PC-9 (cell line): ENCODE measurements at places on chromosomes 11 and 22. TPM values are rescaled to one million over a fixed set of nuclear protein-coding genes. Genes with fewer than 3 reads are reported as not detected.

Gene CCDC81
- 0.65 and 1.1 TPM in 2 replicates for total RNA-seq

Gene APOL5
- total RNA-seq = not detected in 2 replicates

Gene GAL
- total RNA-seq = 3.9 and 12.8 TPM in 2 replicates

Gene NDUFV1
- 321 and 463 TPM in 2 replicates for total RNA-seq

Gene MMP10
- not detected in 2 replicates for total RNA-seq

Gene HOATZ
- not detected in 2 replicates for total RNA-seq

Gene SNRPD3
- total RNA-seq = 77.1 and 117 TPM in 2 replicates

Gene EWSR1
- total RNA-seq = 136 and 200 TPM in 2 replicates

Gene CYB5R2
- 13.2 and 16.7 TPM in 2 replicates for total RNA-seq

Gene CTSW
- not detected in 2 replicates for total RNA-seq

Gene OVCH2
- 4.8 and 5.3 TPM in 2 replicates for total RNA-seq

Gene OR4X2
- total RNA-seq = not detected in 2 replicates

Gene SYCE3
- total RNA-seq = not detected in 2 replicates

Gene ACR
- total RNA-seq = 0.28 TPM in 1 of 2 replicates, not detected in the other

Gene C1QTNF4
- total RNA-seq = 0.22 and 0.63 TPM in 2 replicates

GRCh38 chr22:32811788-32812545 lies 10.5 kb downstream of the TIMP3 start:
- DNase-seq = no peak

DNA sequence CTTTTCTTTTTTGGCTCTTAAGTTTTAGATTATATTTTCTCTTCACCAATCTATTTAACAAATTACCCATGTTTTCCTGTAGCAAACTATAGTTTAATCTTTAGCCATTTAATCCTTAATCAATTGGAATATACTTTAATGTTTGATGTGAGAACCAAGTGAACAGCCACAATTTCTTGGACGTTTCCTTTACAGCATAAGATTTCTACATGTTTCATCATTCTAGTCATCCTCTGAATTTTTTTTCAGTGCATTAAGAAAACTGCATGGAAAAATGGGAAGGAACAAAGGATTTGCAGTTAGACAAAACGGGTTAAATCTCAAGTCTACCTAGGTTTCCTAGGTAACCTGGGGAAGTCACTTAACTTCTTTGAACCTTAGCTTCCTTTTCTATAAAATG lies 507.1 kb upstream of the CCDC90B start:
- DNase-seq = no peak

DNA sequence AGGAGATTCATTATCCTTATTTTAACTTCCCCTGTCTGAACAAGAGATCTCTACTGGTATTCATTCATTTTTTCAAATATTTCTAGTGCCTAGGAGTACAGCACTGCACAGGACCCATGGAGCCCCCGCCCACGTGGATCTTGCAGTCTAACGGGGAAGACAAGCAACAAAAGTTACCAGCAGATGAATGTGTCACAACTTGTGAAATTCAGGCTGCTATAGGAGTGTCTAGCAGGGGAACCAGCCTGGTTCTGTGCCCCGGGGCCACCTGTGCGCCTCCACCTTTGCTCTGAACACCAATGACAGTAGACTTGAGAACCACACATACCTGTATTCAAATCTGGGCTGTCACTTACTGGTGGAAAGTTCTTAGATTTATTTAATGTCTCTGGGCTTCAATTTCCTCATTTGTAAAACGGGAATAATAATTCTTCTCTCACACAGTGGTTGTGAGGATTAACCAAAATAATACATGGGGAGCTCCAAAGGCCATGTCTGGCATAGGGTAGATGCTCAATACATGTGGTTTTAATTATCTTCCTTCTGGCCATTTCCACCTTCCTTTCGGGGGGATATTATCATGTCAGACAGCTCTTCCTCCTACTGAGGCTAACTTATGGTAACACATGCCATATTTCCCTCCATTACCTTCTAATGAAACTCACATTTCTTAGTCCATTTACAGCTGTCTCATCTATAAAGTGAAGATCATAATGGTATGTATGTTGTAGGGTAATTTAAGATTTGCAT lies 17.8 kb downstream of the POU2AF1 start:
- no peak for DNase-seq

DNA sequence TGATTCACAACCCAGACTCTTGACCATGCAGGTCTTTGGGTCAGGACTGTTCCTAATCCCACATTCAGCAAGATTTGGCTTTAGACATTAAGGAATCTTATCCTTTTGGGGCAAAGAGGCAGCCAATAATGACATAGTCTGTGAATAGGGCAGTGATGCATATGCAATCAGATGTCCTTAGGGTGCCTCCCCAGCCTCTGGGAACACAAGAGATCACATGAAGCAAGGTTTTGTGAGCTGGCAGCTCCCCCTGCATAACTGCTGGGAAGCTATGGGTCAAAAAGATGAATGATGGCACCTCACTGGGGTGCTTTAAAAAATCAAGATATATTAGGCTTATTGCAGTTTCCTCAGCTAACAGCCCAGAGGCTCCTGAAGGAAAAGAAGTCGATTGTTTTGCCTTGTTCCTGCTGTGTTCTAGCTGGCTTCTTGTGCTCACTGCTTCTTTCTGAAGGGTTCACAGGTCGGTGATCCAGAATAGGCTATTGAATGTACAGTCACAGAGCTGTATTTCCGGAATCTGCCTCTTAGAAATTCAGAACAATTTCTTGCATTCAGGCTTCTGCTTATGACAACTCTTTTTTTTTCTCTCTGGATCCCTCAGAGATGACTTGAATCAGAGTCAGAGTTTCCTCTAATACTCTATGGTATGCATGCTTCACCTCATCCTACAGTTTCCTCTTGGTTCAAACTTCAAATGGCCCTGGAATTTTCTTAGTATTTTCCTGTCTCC lies 31.7 kb downstream of the INSC start:
- no peak for DNase-seq

GRCh38 chr11:130897262-130898182 lies 18.8 kb downstream of the SNX19 start:
- DNase-seq = no peak

DNA sequence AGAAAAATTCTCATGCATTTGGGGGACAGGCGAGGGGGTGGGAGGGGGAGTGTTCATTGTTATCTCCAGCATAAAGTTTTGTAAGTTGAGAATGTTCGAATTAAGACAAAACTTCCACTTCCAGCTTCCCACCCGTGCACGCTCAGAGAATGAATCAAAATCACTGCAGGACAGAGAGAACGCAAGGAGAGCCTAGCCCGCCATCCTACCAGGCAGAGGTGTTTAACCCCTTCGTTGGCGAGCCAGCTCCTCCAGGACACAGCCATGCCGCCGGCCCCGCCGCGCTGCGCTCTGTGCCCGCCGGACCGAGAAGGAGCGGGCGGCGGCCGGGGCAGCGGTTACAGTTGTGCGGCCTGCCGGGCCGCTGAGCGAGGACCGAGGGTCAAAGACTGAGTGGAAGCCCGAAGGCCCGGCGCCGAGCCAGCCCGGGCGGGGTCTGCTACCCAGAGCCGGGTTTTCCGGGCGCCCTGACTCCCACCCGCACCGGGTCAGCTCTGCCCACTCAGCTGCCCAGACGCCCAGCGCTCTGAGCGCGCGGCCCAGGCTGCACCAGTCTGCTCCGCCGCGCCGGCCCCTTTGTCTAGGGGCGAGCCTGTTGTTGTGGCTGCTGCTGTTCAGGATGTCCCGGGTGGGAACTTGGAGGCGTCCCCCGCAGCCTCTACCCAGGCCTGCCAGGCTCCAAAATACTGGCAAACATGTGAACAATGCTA lies at the start of gene NOX4:
Gene NOX4 (minus strand): TSS at position 395 of the 710 bp plus-strand sequence. CDS start 129 bp downstream, at position 266.
- DNase-seq = no peak

GRCh38 chr11:112977755-112978154 lies 16.5 kb downstream of the NCAM1 start:
- no peak for DNase-seq

GRCh38 chr11:90614318-90614717 lies 391.5 kb upstream of the CHORDC1 start:
- no peak for DNase-seq

- DNase-seq = no peak
These were observed 44.1 kb downstream of the DCUN1D5 start for GRCh38 chr11:103047837-103048236.

- DNase-seq = no peak
These were observed 45.2 kb upstream of the LIPT2 start for GRCh38 chr11:74538680-74539079.

- no peak for DNase-seq
These were observed 73.0 kb upstream of the ADSL start for GRCh38 chr22:40273319-40273718.

DNA sequence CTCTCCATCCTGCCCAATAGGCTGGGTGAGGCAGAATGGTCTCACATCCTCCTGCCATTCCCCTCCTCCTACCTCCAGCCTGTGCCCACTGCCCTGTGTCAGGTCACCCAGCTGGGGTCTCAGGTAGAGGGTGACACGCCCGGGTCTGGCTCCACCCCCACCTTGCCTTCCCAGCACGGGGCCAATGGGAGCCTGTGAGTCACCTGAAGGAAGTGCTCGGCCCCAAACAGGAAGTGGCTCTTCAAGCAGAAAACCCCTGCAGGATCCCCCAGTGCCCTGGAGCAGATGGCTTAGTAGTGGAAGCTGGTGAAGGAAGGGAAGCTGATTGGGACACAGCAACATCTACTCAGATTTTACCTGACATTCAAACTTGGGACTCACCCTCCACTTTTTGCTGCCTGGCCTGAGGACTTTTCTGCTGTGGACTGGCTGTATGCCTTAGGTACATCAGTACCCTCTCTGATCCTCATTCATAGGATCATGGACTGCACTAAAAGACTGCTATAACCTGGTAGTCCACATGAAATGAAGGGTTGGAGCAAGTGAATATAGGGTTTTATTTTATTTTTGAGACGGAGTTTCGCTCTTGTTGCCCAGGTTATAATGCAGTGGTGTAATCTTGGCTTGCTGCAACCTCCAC lies 33.4 kb downstream of the GDPD5 start:
- no peak for DNase-seq

DNA sequence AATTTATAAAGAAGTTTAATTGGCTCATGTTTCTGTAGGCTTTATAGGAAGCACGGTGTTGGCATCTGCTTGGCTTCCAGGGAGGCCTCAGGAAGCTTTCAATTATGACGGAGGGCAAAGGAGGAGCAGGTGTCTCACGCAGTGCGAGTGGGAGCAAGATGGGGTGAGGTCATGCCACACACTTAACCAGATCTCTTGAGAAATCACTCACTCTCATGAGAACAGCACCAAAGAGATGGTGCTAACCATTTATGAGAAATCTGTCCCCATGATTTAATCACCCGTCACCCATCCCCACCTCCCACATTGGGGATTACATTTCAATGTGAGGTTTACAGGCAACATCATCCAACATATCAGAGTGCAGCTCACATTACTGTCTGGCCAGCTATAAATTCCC lies 103.5 kb downstream of the ARHGAP8 start:
- DNase-seq = no peak

- no peak for DNase-seq
These were observed 19.1 kb downstream of the SYT13 start for GRCh38 chr11:45267052-45267451.

DNA sequence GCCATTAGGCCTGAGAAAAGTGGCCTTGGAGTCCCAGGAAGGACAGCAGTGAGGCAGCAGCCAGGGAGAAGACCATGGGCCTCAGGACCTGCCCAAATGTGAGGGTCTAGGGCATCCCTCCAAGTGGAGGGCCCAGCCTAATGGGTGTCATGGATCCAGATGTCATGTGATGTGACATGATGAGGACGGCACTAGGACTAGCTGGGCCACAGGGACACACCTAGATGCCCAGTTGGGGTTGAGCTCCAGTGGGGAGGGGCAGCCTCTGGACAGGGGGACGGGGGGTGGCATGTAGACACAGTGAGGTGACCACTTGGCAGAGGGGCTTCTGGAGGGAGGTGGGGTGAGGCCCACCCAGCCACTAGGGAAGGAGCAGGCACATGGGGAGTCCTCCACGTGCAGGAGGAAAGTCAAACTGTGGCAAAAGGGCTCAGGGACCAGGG lies 5.4 kb downstream of the SCARF2 start:
- DNase-seq = no peak

- DNase-seq = no peak
These were observed 44.4 kb upstream of the KCNQ1OT1 start for GRCh38 chr11:2744166-2744565.

- peak; percentile 19 for DNase-seq
These were observed 14.4 kb upstream of the BIRC2 start for GRCh38 chr11:102332611-102332994.

- DNase-seq = no peak
These were observed 12.9 kb downstream of the CRYBB2 start for GRCh38 chr22:25232301-25232700.

- DNase-seq = no peak
These were observed 103.9 kb downstream of the DBX1 start for GRCh38 chr11:20056109-20056949.

- no peak for DNase-seq
These were observed 17.3 kb downstream of the TEAD1 start for GRCh38 chr11:12691473-12691872.

GRCh38 chr22:44650806-44651205 lies 51.2 kb upstream of the PRR5 start:
- DNase-seq = no peak

- DNase-seq = peak; percentile 34
These were observed 615 bp downstream of the STT3A start for GRCh38 chr11:125593114-125593820.
